Left lung (tissue), 14 donors: ENCODE measurements at places on chromosomes 7 and 10. TPM values are rescaled to one million over a fixed set of nuclear protein-coding genes. Genes with fewer than 3 reads are reported as not detected.

DNA sequence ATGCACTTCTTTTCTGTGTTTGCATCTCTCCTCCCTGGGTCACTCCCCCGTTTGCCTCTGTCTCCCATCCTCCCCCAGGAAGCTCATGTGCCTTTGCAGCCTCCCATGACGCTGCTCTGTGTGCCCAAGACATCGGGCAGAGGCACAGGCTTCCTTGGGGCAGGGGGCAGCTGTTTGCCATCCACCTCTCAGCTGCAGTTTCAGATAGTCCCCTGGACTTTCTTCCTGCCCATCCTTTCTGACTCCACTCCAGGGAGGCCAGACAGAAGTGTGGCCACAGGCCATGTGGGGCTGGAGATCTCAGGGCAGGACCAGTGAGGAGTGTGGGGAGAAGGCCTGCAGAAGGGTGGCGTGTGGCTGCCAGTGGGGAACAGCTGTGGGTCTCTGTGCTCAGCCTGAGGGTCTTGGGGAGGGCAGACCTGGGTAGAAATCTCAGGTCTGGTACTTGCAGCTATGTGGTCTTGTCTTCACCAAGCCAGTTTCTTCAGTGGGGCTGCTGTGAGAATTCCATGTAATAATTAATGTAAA lies 10.6 kb upstream of the SAMD8 start:
- H3K27me3 ChIP-seq: no peaks in the 10 kb centered on the region
- no peak overlapping the region for H3K4me3 ChIP-seq
- no peak overlapping the region for H3K27ac ChIP-seq
- no peaks in the 10 kb centered on the region for H3K36me3 ChIP-seq

SPDYE2 gene
- total RNA-seq: not detected

CYCS gene
- total RNA-seq: 106 TPM

DNA sequence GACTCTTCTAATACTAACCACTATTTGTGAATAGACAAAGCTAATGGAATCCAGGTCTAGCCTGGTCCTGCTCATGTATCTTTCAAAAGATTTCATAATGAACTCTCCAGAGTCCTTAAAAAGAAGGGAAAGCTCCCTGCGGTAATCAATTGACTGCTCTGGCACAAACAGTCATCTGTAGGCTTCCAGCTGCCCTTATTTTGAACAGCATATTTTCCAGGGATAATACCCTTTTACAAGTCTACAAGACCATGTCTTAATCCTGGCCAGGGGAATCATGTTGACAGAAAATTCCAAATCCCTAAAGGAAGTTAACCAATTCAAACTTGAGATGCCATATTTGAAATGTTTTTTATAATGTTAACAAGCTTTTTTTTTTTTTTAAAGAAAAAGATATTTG lies 34.6 kb downstream of the ADAM12 start:
- H3K27ac ChIP-seq: no peak overlapping the region
- H3K36me3 ChIP-seq: no peaks in the 10 kb centered on the region

RARRES2 gene
- 133 TPM for total RNA-seq

CPN1 gene
- not detected for total RNA-seq

MOGAT3 gene
- not detected for total RNA-seq

- H3K36me3 ChIP-seq: no peaks in the 10 kb centered on the region
- no peak for DNase-seq
- H3K4me1 ChIP-seq: no peaks in the 10 kb centered on the region
- no peaks in the 10 kb centered on the region for H3K27me3 ChIP-seq
- H3K4me3 ChIP-seq: no peak overlapping the region
- H3K27ac ChIP-seq: no peak overlapping the region
Observed at GRCh38 chr7:28502408-28502807, 90.1 kb downstream of the CREB5 start.
